Kidney (tissue), 22 donors: ENCODE measurements at places on chromosomes 3 and 15. TPM values are rescaled to one million over a fixed set of nuclear protein-coding genes. Genes with fewer than 3 reads are reported as not detected.

GRCh38 chr15:58418135-58418534 lies 13.7 kb upstream of the LIPC start:
- no peak for DNase-seq

The COPB2 gene
- 124 TPM for total RNA-seq

DNA sequence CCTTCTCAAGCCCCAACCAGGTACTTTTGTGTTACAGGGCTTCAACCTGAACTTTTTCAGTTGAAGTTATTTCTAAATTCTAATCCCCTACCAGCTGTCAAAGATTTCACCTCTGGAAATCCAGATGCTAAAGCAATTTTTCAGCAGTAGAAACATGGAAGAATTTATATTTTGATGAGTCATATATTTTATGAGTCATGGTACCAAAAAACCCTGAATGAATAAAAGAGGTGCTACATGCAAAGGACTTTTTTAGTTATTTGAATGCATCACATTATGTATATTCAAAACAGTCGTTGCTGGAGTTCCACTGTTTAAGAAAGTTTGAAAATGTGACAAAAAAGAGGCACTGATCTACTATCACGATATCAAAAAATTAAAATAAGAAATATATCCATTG lies 96.0 kb upstream of the ZNF385D start:
- DNase-seq: no peak

DNA sequence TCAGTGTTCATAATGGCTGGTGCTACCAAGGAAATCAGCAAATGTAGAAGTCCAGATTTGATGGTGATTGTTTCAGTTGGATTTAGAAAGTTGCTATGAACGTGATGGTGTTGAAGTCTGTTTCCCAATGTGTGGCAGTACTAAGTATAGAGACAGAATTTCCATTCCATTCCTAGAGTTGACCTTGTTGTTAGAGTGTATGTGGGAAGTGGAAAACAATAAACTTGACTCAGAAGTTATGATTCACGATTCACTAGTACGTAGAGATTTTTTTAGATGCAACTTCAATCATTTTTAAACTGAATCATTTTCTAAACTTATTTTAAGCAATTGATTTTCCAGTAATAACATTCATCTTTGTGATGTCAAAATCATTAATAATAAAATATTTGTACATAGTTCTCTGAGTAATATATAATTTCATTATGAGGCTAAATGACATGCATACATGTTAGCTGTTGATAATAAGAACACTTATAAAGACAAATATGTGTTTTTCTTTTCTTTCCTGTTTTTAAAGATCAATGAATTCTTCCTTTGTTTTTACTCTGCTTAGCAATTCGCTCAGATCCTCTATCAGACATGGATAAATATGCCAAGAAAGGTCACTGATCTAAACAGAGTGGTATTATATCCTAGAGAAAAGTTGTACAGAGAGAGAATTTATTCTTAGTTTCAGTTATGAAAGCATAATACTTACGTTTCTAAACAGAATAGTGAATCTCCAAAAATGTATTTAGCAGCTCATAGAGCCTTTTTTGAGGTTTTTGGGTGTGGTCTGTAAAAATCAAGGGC lies 108.8 kb upstream of the GPR149 start:
- DNase-seq: no peak

DNA sequence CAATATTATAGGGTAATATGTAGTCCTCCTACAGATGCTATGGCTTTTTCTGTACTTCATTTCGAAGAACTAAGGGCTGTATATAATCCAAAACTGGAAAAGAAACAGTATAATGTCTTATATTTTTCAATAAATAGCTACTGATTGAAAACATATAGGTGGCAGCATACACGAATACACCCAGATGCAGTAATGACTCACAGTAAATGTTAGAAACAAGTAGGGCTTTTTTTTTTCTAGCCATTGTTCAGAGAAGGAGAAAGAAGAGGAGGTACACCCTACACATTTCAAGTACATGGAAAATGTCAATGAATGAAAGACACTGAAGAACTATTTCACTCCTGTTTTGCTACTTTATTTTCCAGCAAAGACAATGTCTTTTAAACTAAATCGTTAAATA lies 9.4 kb downstream of the DAZL start:
- DNase-seq: no peak

- DNase-seq: peak; percentile 88
These were observed 3.4 kb upstream of the RFTN1 start for GRCh38 chr3:16516695-16517481.

DNA sequence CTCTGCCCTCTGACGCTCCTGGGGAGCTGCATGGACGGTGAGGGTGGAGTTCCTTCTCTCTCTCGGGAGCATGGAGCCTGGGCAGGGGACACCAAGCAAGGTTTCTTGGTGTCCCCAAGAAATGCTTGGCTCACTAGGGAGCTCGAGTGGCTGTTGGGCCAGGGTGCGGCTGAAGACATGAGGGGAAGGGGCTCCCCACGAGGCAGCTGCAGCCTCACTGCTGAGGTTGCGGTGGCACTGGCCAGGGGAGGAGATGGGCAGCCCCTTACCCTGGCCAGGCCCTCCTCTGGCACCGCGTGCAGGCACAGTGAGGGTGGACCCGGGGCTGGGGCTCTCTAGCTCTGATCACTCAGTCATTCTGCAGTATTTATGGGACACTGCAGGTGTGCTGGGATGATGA lies 43.5 kb upstream of the SLC41A3 start:
- no peak for DNase-seq

- DNase-seq: no peak
These were observed 26.6 kb downstream of the SLC24A5 start for GRCh38 chr15:48147358-48147757.

DNA sequence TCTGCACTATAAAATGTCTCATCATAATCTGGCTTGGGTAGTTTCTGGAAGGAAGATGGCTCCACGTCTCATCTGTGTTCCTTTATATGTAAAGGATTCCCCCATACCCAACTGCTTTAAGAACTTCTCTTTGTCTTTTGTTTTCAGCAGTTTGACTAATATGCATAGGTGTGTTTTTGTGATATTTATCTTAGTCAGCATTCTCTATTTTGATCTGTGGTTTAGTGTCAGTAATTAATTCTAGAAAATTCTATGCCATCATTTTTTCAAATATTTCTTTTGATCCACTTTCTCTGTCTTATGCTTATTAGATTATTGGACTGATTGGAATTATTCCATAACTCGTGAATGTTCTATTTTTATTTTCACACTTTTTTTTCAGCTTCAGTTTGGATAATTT lies 286.3 kb upstream of the THRB start:
- DNase-seq: no peak

DNA sequence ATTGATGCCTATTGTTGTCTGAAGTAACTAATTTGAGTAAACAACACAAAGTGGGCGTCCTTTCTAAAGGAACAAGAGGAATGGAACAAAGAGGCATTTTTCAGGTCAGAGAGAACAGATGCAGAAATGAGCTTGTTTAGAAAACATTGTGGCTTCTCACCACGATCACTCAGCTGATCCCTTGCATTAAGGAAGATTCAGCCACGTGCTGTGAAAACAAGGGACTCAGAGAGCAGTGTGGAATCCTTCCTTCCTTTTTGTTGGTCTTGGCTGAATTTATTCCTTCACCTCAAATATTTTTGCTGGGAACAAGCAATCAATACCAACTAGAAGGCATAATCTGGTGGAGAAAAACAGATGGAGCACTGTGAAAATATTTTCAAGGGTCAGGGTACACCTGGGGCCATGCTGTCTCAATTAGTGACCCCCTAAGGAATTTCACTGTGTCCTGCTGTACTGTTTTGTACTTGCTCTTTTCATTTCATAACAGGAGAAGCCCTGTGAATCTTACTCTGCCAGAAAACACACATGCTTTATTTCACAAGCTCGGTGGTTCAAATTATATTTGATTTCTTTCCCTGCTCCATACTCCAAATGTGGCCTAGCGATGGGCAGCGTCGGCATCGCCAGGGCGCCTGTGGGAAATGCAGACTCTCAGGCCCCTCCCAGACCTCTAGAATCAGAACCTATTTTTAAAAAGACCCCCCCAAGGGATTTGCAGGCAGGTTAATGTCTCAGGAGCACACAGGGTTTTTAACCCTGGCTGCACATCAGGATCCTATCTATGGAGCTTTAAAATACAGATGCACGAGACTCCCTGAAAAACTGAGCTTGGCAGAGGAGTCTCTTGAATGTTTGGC lies 11.6 kb upstream of the SLC6A20 start:
- DNase-seq: no peak

- no peak for DNase-seq
These were observed 10.3 kb upstream of the LRRC34 start for GRCh38 chr3:169822983-169823382.

The PLSCR2 gene
- total RNA-seq: 1.4 TPM

The MKRN3 gene
- total RNA-seq: not detected

- peak; percentile 60 for DNase-seq
These were observed 21.8 kb upstream of the KLF13 start for GRCh38 chr15:31304751-31305365.

DNA sequence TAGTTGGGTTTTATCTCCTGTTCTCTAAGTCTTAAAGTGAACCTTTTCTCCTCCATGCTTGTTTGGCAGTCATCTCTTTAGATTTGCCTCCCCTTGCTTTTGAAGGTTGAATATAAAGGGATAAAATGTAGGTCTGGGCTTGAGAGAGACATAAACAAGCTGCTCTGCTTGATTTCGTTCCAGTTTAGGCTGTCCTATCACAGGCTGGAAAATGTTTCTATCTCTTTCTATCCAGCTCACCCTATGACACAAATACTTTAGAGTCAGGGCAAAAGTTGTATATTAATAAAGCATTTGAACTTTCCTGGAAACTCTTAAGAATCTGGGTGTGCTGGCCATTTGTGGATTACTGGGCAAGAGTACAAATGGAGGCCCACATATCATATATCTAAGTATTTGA lies 29.5 kb upstream of the ZBBX start:
- DNase-seq: no peak

The ANKUB1 gene
- not detected for total RNA-seq

DNA sequence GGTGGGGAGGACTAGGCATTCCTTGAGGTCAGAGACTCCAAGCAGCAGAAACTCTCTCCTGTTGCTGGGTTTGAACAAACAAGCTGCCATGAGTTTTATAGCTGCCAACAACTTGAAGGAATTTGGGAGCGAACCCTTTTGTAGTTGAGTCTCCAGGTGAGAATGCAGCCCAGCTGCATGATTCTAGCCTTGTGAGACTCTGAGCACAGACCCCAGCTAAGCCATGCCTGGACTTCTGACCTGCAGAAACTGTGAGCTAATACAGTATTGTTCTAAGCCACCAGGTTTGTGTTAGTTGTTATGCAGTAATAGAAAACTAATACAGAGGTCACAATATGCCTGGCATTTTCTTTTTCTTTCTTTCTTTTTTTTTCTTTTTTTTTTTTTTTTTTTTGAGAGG lies 6.2 kb upstream of the TASOR start:
- DNase-seq: no peak

GRCh38 chr3:63845215-63845614 lies 18.4 kb downstream of the THOC7 start:
- no peak for DNase-seq

- no peak for DNase-seq
These were observed 167.3 kb upstream of the NDN start for GRCh38 chr15:23854203-23854911.

DNA sequence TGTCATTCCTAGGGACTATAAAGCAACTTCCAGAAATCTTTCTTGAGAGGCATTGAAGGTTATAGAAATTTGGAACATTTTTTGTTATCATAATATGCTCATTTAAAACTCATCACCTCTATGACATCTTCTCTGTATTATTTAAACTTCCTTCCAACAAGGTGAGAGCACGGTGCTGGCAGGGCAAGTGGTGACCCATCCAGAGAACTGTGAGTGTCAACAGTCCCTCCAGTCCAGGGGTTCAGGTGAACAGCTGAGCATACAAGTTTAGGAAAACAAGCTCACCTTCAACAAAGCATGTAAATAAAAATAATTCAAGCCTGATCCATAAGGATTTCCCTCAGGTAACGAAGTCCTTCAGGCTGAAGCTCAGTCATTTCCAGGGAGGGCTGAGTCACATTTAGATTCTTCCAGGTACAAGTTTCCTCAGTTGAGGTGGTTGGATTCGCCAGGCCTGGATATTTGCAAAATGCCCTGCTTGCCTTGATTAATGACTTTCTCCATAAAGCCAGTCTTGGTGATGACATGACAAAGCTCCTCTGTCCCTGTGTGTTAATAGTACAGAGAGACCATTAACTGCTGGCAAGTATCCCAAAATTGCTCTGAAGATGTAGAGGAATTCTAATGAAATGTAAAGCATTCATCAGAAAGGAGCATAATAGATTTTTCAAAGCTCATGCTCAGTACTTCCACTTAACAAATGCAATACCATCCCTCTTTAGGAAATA lies 263.6 kb upstream of the GADL1 start:
- no peak for DNase-seq

The GRM2 gene
- total RNA-seq: 0.57 TPM

The HTR3E gene
- total RNA-seq: not detected

The MYEF2 gene
- total RNA-seq: 46.3 TPM

The NDN gene
- 19.9 TPM for total RNA-seq

DNA sequence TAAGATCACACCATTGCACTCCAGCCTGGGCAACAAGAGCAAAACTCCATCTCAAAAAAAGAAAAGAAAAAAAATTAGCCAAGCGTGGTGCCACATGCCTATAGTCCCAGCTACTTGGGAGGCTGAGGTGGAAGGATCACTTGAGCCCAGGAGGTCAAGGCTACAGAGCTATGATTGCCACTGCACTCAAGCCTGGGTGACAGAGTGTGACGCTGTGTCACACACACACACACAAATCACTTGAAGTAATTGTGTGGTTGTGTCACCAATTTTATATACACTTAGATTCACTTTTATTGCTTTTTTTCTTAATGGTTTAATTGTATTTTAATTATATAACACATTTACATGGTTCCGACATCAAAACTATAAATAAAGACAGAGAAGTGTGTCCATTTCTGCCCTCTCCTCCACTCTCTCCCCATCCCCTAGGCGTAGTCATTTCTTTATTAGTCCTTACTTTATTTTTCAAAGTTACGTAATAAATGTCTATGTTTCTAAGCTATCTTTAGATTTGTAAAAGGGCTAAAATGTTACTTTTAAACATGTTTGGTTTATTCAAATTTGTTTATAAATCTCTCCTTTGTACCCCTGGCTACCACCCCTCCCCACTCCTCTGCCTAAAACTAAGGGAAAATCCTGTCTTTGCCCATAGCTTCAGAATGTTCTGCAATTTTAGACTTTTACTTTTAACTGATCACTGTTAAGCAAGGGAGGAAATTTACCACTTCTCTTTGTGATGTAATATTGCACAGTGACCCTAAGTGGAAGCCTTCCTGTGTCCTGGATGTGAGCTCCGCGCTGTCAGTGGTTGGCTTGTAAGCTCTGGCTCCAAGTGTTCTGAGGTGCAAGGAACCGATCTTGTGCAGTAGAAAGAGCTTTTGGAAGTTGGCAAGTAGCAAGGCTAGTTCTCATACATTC lies 10.8 kb upstream of the VILL start:
- no peak for DNase-seq

DNA sequence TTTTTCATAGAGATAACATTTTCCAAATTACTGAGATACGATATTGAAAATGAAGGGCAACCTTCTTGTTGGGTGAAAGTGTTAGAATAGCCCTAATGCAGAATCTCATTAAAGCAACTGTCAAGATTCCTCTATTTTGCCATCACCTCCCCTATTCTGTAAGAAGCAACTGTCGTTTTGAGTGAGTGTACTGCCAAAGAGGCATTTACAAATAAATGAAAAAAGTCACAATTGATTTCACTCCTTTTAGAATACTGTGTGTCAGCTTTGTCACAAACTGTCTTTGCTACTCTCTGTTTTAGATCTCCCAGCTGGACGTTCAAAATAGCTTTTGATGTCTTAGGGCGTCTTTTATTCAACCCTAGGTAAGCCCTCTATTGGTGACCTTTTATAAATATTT lies 322.8 kb upstream of the NAALADL2 start:
- DNase-seq: no peak

The GPR149 gene
- not detected for total RNA-seq

- DNase-seq: no peak
These were observed 44.8 kb downstream of the LHFPL4 start for GRCh38 chr3:9508781-9509180.

The GABRG3 gene
- not detected for total RNA-seq
